ENCODE measurements at places on chromosomes 11 and 22.
A peak's percentile ranks its signal among the peaks of the same experiment; 100 is the strongest.

GRCh38 chr22:30284172-30284571 lies 5.1 kb downstream of the CASTOR1 start:
- DNase-seq, result no peak

GRCh38 chr11:35814081-35814695 lies 129.7 kb upstream of the LDLRAD3 start:
- DNase-seq, result no peak

DNA sequence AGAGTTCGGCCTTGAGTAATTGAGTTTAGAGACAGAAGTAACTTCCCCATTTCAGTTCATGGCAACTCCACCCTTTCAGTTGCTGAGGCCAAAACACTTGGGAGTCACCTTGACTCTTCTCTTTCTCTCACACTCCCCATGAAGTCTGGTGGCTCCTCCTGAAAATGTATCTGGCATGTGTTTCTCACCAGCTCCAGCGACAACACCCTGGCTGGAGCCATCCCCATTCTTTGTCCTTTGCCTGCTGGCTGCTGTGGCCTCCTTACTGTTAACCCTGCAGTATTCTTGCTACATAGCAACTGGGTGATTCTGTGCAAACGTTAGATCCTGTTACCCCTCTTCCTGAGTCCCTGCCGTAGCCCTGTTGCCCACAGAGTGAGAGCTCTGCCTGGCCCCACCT lies 23.8 kb downstream of the SLC6A5 start:
- DNase-seq, result no peak

DNA sequence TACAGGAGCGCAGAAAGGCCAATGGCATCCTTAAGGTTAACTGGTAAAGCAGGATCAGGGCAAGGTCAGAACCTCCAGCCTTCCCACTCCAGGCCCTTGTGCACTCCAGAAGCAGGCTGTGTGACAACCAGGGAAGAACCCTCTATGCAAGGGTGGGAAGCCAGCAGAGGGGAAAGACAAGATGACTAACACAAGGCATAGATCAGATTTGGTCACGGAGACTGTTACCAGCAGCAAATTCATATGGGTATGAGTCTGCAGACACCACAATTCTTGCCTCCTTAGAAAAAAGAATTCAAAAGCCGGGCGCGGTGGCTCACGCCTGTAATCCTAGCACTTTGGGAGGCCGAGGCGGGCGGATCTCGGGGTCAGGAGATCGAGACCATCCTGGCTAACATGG lies 39.8 kb upstream of the MTNR1B start:
- no peak for DNase-seq

GRCh38 chr11:115784796-115785521 lies 280.7 kb upstream of the CADM1 start:
- no peak for DNase-seq

DNA sequence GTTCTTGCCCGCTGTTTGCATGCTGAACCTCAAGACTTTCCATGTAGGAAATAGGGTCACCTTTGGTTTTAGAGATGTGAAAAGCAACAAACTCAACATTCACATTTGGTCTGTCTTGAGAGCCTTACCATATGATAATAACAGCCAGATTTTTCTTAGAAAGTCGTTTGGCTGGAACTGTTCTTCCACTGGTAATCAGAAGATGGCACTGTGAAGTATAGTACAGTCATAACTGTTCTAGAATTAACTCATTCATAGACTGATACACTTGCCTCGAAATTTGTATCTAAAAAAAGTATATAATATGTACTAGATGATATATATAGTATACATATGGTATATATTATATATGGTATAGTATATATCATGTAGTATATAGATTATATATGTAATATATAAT lies 12.3 kb downstream of the LUZP2 start:
- DNase-seq, result no peak

GRCh38 chr11:47843361-47844055 lies 4.6 kb downstream of the NUP160 start:
- no peak for DNase-seq

GRCh38 chr11:128342511-128343134 lies 244.7 kb downstream of the ETS1 start:
- DNase-seq, result peak; percentile 32
